ENCODE measurements at places on chromosomes 2 and 18.

DNA sequence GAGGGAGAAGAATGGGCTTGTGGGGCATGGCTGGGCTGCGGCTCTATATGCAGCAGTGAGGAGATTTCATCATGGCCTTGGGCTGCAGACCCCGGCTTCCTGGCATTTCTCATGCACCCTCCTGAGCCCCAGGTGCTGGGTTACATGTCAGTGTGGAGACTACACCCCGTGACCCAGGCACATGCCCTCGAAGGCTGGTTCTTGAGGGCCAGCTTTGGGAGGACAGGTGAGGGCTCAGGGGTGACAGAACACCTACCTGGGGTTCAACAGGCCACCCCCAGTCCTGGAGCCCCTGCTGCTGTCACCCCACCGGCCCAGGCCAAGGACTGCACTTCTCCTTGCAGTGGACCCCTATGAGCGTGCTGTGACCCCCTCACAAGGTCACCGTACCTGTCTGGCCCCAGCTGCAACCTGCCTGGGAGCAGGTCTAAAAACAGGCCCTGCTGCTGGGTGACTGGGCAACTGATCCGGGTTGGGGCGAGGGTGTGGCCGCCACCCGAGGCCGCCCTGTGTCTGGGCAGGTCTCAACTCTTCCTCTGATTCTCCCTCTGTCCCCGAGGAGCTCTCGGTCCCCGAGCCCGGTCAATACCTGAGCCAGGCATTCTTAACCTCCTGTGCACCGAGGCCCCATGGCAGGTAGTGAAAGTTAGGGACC, 94.8 kb upstream of the OTOS start:
- no peak for DNase-seq

- DNase-seq = no peak
These were observed 1.9 kb upstream of the SLC1A4 start for GRCh38 chr2:64987001-64987955.

DNA sequence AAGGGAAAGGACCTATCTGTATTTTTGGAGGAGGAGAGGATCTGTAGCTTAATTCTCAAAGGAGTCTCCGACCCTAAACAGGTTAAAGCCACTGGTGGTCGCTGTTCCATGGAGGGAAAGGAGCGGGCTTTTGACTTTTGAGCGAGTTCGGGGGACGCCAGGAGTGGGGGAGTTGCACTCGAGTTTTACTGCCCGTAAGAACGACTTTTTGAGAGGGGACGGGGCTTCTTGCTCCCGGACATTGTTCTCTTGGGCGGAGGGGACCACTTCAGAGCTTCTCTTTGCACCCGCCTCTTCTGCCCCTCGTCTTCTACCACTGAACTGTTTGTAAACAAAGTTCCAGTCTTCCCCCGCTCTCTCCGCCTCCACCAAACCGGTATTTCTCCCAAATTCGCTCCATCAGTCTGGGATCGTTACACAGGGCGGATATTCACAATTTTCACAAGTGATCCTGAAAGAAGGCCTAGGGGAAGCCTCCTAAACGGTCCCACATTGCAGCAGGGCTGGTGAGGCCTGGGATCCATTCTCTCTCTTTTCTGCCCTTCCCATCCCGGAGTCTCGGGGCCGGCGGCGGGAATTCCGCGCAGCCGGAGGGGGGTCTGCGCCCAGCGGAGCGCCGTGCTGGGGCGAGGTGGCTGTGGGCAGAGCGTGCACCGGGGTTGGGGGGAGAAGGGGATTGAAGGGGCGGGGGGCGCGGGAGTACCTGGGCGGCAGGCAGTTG, 6.6 kb downstream of the DLX2 start:
- DNase-seq = no peak

DNA sequence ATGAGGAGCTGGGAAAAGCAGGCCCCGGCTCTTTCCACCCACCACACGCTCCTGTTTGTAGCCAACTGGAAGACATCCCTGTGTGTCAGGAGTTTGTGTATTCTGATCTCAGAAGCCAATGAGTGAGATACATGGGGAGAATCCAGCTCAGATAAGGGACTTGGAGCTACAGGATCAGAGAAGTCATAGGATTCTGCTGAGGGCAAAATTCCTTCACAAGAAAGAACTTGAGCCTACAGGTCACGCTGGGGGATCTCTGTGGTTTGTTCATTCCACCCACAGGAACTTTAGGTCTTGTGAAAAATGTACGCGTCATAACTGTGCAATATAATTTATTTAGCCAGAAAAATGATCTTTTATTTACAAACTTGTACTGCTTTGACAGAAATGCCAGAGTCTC, 80.1 kb upstream of the SMIM21 start:
- no peak for DNase-seq

GRCh38 chr2:151520976-151521375, 111.3 kb downstream of the RIF1 start:
- no peak for DNase-seq
